ENCODE measurements at places on chromosomes 12 and 14. TPM values are rescaled to one million over a fixed set of nuclear protein-coding genes. Genes with fewer than 3 reads are reported as not detected.
A peak's percentile ranks its signal among the peaks of the same experiment; 100 is the strongest.

The ANKRD33 gene
- not detected for total RNA-seq

The FAM181A gene
- total RNA-seq: not detected

The SARNP gene
- total RNA-seq: 64.3 TPM

The ATP23 gene
- 13.4 TPM for total RNA-seq

The SDSL gene
- 4.8 TPM for total RNA-seq

The OASL gene
- 1.3 TPM for total RNA-seq

DNA sequence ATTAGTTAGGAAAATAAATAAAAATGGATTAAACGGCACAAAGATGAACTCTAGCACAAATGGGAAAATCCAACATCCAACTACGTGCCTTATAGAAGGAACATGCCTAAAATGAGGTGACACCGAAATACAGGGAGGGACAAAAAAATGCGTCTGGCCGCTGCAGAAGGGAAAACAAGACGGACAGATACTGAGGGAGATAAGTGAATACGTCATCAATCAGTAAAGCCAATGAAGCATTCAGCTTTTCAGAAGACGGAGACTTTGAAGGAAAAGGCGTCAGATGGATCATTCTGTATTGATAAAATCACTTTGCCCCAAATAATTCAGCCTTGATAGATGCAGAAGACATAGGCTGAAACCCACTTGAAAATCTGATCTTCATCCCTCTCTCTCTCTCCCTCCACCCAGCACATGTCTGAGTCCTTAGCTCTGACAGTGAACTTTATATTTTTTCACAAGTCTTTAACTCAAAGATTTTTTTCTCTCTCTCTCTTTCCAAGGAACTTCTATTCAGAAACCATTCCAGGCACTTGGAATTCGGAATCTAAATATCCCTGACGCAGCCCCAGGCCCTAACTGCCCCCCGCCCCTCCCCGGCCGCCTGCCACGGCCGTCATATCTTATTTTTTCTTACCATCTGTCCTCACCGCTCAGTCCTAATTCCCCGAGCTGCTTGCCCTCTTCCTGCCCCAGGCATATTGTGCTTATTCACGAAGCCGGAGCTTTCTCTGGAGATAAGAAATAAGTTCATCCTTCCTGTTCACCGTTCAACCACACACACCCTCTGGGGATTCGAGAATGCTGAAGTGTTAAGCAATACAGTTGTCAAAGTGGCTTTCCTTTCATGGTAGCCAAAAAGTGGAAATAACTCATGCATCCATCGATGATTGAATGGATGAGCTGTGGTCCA lies 35.5 kb upstream of the RFLNA start:
- H3K36me3 ChIP-seq: no peaks in the 10 kb centered on the region
- no peak overlapping the region for H3K27ac ChIP-seq

- no peak overlapping the region for H3K4me3 ChIP-seq
- no peak for DNase-seq
- H3K27me3 ChIP-seq: no peaks in the 10 kb centered on the region
- H3K36me3 ChIP-seq: no peaks in the 10 kb centered on the region
- no peak overlapping the region for H3K27ac ChIP-seq
Observed at GRCh38 chr12:70186436-70186835, 56.8 kb upstream of the CNOT2 start.

GRCh38 chr12:117921929-117922777 lies 46.6 kb downstream of the KSR2 start:
- H3K27me3 ChIP-seq: no peaks in the 10 kb centered on the region
- H3K4me1 ChIP-seq: no peaks in the 10 kb centered on the region
- H3K27ac ChIP-seq: no peak overlapping the region
- H3K36me3 ChIP-seq: no peaks in the 10 kb centered on the region

GRCh38 chr12:96399120-96399918 lies 920 bp downstream of the CDK17 start:
- no peaks in the 10 kb centered on the region for H3K36me3 ChIP-seq
- peak overlapping the region; percentile 96 for H3K4me3 ChIP-seq
- H3K27ac ChIP-seq: peak overlapping the region; percentile 100
- no peaks in the 10 kb centered on the region for H3K27me3 ChIP-seq

DNA sequence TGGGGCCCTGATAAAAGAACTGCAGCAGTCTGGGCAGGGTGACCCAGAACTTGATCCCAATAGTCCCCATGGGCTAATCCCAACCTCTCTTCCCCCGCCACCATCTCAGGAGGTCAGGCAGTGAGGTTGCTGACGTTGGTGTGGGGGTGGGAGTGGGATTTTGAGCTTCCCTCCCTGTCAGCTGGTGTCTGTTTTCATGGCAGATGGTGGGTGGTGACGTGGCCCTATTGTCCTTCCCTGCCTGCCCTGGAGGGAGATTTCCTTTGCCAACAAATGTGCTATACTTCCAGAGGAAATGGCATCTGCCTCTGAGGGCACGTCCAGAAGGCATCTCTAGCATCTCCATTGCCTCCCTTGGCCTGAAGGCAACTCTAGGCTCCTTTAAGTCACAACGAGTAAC lies 37.7 kb downstream of the NEUROD4 start:
- no peaks in the 10 kb centered on the region for H3K36me3 ChIP-seq
- H3K4me1 ChIP-seq: no peaks in the 10 kb centered on the region
- DNase-seq: no peak

DNA sequence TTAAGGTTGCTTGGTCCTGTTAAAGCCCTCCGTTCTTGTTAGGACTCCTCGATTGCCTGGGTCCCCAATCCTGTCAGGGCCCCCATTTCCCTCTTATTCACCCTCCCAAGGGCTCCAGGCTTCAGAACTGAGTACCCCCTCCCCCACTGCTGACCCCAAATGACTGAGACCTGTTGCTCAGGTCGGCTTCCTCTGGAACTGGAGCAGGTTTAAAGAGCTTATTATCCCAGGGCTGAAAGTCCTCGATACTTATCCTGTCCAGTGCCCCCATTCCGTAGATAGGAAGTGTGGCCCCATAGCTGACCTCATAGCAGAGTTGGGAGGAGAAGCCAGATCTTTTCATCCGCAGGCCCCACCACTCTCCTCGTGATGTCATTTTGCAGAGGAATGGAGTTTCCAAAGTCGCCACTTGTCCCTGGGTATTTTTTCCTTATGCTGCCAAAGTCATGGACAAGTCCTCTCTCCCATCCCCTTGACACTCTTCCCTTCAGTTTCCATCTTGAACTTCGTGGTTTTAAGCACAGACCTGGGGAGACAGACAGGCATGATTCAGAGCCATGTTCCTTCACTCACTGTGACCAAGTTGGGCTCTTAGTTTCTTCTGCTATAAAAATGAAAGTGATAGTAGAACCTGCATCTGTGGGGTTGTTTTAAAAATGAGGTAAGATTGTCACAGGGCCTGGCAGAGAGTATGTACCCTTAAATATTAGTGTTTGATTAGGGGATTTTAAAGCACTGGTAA lies 1.2 kb downstream of the USP30 start:
- peak overlapping the region; percentile 96 for H3K4me3 ChIP-seq
- peak overlapping the region; percentile 91 for H3K27ac ChIP-seq
- DNase-seq: no peak

DNA sequence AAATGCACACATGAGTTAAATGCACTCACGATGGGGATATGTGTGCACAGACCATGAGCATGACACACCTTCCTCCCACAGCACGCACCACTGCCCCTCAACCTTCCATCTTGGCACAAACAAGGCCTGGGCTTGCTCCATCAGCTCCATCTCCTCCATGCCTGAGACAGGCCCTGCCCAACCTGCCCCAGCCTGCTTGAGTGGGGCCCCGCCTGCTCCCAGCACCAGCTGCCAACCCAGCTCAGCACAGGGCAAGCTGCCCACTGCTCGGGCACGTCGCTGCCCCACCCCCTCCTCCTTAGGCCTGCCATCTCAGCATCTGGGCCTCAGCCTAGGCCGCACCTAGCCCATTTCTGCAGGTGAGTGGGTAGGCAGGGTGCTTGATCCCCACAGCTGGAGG lies 27.6 kb upstream of the KRT78 start:
- no peaks in the 10 kb centered on the region for H3K27me3 ChIP-seq
- H3K4me1 ChIP-seq: peaks cover 22% of the 10 kb centered on the region
- H3K27ac ChIP-seq: peak overlapping the region; percentile 20
- no peak for DNase-seq
- H3K36me3 ChIP-seq: no peaks in the 10 kb centered on the region

- H3K4me1 ChIP-seq: no peaks in the 10 kb centered on the region
- DNase-seq: no peak
- H3K27ac ChIP-seq: no peak overlapping the region
- H3K4me3 ChIP-seq: no peak overlapping the region
Observed at GRCh38 chr14:62908506-62908905, 136.8 kb downstream of the KCNH5 start.

DNA sequence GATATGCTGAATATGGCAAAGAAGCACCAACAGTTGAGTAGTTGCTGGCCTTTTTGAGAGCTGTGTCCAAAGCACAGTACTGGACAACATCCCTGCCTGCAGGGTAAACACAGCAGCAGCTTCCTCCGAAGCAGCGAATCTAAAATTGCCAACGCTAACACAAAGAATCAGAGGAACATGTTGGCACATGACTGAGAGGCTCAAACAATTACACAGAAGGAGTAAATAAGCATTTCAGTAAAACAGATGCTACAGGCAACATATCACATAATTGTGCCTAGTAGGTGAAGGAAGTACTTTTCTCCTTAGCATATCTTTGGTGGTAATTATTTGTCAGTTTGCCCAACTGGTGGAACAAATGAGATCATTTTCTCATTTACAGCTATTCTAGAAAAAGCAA lies 52.1 kb downstream of the KICS2 start:
- H3K4me1 ChIP-seq: no peaks in the 10 kb centered on the region
- DNase-seq: no peak
- no peak overlapping the region for H3K4me3 ChIP-seq
- H3K27me3 ChIP-seq: no peaks in the 10 kb centered on the region
- no peaks in the 10 kb centered on the region for H3K36me3 ChIP-seq
- H3K27ac ChIP-seq: no peak overlapping the region

GRCh38 chr14:62443796-62444195 lies 601.5 kb downstream of the KCNH5 start:
- H3K4me3 ChIP-seq: no peak overlapping the region
- no peaks in the 10 kb centered on the region for H3K36me3 ChIP-seq
- DNase-seq: no peak
- H3K27ac ChIP-seq: no peak overlapping the region
- H3K27me3 ChIP-seq: no peaks in the 10 kb centered on the region

DNA sequence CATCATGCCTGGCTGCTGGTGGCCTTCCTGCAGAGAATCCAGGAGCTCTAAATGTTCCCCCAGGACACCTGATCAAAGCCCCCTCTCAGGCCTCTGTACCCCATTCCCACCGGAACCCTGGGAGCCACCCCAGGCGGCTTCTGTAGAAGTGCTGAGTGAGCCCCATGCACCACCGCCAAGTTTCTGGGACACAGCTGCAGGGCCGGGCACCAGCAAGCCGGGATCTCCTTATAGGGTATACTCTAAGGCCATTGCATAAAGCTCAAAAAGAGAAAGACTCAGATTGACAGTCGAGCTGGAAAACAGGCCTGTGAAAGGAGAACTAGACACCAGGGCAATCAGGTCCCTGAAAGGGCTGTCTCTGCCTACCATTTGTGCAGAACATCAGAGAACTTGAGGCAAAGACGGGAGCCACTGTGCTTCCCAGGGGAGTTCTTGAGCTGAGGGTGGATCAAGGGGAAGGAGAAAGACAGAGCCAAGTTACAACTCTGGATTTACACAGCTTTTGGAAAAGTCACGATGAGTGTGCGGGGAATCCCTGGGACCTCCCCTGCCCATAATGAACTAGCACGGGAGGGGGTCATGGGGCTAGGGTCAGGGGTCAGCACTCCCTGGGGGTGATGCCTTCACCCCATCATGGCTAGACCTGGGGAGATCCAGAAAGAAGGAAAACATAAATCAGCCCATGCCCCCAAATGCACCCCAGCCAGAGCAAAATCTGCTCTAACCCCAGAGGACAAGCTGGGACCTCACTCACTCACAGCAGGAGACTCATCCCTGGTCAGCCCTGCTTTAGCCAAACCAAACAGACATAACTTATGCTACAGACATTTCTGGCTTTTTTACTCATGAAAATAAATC lies 51.1 kb downstream of the ITPK1 start:
- H3K4me3 ChIP-seq: no peak overlapping the region
- no peaks in the 10 kb centered on the region for H3K36me3 ChIP-seq
- H3K27me3 ChIP-seq: no peaks in the 10 kb centered on the region

DNA sequence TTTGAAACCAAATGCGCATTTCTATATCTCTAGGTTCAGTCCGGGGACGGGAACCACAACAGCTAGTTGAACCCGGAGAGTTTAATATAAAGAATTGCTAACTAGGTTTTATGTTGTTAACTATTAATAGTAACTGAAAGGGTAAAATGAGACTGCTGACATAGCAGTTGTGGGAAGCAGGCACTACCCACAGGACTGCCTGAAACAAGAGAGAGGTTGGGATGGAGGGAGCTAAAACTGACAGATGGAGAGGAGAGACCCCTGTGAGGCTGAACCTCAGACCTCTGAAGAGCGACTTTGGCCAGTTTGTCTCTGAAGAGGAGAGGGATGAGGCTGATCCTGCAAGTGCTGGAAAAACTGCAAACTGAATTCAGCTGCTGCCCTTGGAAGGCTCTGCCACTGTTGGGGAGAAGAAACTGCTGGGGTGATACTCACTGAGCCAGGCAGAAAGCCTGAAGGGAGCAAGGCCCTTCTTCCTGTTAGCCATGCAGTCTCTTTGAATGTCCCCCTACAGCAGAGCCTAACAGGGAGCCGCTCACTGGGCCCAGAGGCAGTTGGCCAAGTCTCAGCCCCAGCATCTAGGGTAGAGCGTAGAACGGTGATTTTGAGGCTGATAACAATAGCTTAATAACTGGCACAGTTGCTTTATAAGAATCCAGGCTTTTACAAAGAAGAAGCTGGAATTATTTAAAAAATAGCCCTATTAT lies 172.2 kb downstream of the NPAS3 start:
- DNase-seq: no peak
- no peaks in the 10 kb centered on the region for H3K27me3 ChIP-seq
- no peaks in the 10 kb centered on the region for H3K4me1 ChIP-seq
- no peak overlapping the region for H3K27ac ChIP-seq
- H3K4me3 ChIP-seq: no peak overlapping the region
- no peaks in the 10 kb centered on the region for H3K36me3 ChIP-seq

DNA sequence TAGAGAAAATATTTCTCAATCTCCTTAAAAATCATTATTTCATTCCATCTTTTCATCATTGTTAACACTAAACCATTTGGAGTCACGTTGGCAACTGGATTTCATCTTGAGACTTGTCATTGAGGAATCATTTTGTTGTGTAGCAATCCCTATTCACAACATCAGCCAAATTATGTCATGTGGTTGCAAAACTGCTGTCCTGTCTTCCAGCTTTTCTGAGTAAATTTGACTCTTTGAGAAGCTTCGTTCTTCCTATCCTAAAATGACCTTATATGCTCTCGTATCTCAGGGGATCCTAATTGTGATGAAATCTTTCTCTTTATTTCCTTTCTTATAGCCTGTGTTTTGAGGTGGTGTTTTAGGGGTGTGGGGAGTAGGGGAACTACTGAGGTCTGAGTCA lies 30.6 kb upstream of the KICS2 start:
- no peaks in the 10 kb centered on the region for H3K27me3 ChIP-seq
- DNase-seq: no peak
- H3K36me3 ChIP-seq: no peaks in the 10 kb centered on the region
- H3K27ac ChIP-seq: peak overlapping the region; percentile 38
- no peaks in the 10 kb centered on the region for H3K4me1 ChIP-seq
